ENCODE measurements at places on chromosomes 2 and 18.

DNA sequence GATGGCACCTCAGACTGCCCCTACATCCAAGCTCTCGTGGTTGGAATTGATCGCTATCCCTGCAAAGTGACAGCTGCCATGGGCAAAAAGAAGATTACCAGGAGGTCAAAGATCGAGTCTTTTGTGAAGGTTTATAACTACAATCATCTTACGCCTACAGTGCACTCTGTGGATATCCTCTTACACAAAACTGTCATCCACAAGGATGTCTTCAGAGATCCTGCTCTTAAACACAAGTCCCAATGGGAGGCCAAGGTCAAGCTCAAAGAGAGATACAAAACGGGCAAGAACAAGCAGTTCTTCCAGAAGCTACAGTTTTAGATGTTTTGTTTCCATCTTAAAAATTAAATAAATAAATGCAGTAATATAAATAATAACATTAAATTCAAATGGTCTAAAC is 45.4 kb downstream of the INO80D start:
- no peaks in the 10 kb centered on the region for H3K27me3 ChIP-seq
- H3K36me3 ChIP-seq, result 0 out of 2 replicates have a peak, but pooled peaks cover 12% of the 10 kb centered on the region
- no peak overlapping the region for H3K27ac ChIP-seq
- no peak overlapping the region for H3K4me3 ChIP-seq
- H3K4me1 ChIP-seq, result peaks cover 7% of the 10 kb centered on the region

GRCh38 chr2:69741575-69742321 is at the start of gene ANXA4:
Gene ANXA4 (plus strand): TSS chr2:69742134. CDS start chr2:69781566, 39,432 bp downstream.
- peak within 1 kb of the TSS; percentile 92 for H3K27ac ChIP-seq
- H3K27me3 ChIP-seq, result no peaks in the 10 kb centered on the region
- peak within 1 kb of the TSS; percentile 99 for H3K4me3 ChIP-seq
- H3K36me3 ChIP-seq, result no peaks in the 10 kb centered on the region

GRCh38 chr2:180520206-180520605 is 460.2 kb upstream of the UBE2E3 start:
- DNase-seq, result peak; percentile 28
- no peak overlapping the region for H3K27ac ChIP-seq
- no peak overlapping the region for H3K4me3 ChIP-seq
- H3K27me3 ChIP-seq, result no peaks in the 10 kb centered on the region

DNA sequence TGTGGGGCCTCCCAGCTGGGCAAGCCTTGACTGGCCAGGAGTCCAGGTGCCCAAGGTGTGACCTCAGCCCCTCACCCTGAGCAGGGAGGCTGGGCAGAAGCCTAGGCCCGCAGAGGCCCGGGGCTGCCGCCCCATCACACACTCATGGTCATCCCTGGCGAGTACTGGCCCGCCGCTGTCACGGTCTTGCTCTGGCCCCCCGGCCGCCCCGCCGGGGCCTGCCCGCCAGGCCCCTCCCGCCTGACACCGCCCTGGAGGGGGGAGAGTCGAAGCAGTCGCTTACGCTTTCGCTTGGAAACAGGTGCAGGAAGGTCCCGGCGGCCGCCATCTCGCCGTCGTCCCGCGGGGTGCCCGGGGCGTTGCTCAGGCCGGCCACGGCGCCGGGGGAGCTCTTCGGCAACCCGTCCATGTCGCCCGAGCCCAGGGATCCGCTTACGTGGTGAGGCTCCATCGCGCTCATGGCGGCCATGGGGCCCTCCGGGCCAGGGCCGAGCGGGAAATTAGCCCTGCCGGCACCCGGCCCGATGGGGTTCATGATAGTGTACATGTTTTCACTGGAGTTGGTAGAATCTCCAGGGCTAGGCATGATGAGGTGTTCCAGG is 26.6 kb upstream of the ANKRD62 start:
- no peaks in the 10 kb centered on the region for H3K4me1 ChIP-seq
- DNase-seq, result no peak
- H3K27me3 ChIP-seq, result no peaks in the 10 kb centered on the region
- no peak overlapping the region for H3K27ac ChIP-seq
- no peaks in the 10 kb centered on the region for H3K36me3 ChIP-seq

GRCh38 chr2:63642946-63643345 is 54.2 kb downstream of the MDH1 start:
- H3K4me3 ChIP-seq, result no peak overlapping the region
- no peaks in the 10 kb centered on the region for H3K4me1 ChIP-seq
- H3K27ac ChIP-seq, result no peak overlapping the region

GRCh38 chr18:51241226-51241625 is 43.7 kb upstream of the MEX3C start:
- H3K27ac ChIP-seq, result no peak overlapping the region
- no peaks in the 10 kb centered on the region for H3K27me3 ChIP-seq
- H3K4me1 ChIP-seq, result no peaks in the 10 kb centered on the region
- H3K36me3 ChIP-seq, result no peaks in the 10 kb centered on the region
- H3K4me3 ChIP-seq, result no peak overlapping the region
- no peak for DNase-seq

DNA sequence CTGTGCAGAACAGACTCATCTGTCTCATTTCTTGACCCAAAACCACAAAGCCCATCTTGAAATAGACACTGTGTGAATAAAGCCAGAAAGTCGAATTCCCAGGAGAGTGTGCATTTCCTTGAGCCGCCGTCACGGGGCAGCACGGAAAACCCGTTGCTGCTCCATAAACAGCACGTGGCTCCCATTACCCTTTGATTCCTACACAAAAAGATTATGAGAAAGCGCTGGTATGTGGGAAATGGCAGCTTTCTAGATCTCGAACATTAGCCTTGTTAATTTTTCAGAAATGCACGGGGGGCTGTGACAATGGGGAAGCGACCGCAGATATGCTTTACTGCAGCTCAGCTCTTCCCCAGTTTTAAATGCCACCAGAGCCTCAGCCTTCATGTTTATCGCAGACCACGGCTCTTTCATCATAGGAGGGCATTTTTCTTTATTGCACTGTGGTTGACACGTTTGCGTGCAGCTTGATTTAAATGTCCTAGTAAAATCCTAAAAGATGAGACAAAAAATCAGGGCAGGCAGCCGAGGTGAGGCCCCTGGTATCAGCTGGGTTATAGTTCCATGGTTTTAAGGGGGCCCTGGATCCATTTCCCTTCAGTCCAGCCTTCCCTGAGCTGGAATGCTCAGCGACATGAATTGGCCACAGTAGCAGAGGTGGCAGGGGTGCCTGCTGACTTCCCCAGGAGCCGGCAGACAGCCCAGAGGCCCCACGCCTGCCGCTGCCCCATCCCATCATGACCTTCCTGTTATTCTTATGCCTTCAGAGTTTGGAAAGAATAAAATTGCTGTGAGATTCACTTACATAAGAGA is 249.3 kb downstream of the NDUFA10 start:
- DNase-seq, result peak; percentile 60
- H3K27ac ChIP-seq, result no peak overlapping the region
- no peak overlapping the region for H3K4me3 ChIP-seq
- H3K4me1 ChIP-seq, result no peaks in the 10 kb centered on the region

- DNase-seq, result no peak
- no peaks in the 10 kb centered on the region for H3K27me3 ChIP-seq
- H3K4me3 ChIP-seq, result no peak overlapping the region
- H3K4me1 ChIP-seq, result no peaks in the 10 kb centered on the region
- H3K27ac ChIP-seq, result no peak overlapping the region
- H3K36me3 ChIP-seq, result no peaks in the 10 kb centered on the region
Observed at GRCh38 chr2:152782171-152782570, 63.8 kb downstream of the ARL6IP6 start.

- H3K4me1 ChIP-seq, result no peaks in the 10 kb centered on the region
- DNase-seq, result no peak
- H3K4me3 ChIP-seq, result no peak overlapping the region
- no peaks in the 10 kb centered on the region for H3K36me3 ChIP-seq
Observed at GRCh38 chr18:76504749-76505148, 9.7 kb upstream of the ZNF516 start.

GRCh38 chr2:106030287-106031268 is 163.5 kb downstream of the UXS1 start:
- H3K36me3 ChIP-seq, result no peaks in the 10 kb centered on the region
- H3K27me3 ChIP-seq, result peaks cover 1% of the 10 kb centered on the region
- H3K4me3 ChIP-seq, result no peak overlapping the region
- H3K27ac ChIP-seq, result no peak overlapping the region
- peak; percentile 56 for DNase-seq
- peaks cover 11% of the 10 kb centered on the region for H3K4me1 ChIP-seq

- peaks cover 18% of the 10 kb centered on the region for H3K4me1 ChIP-seq
- H3K27me3 ChIP-seq, result no peaks in the 10 kb centered on the region
- no peaks in the 10 kb centered on the region for H3K36me3 ChIP-seq
- DNase-seq, result peak; percentile 86
Observed at GRCh38 chr2:218607436-218608115, at the start of gene PLCD4. Gene PLCD4 (plus strand): TSS chr2:218607899. CDS start chr2:218615740, 7,841 bp downstream.

- H3K27ac ChIP-seq, result no peak overlapping the region
- no peak for DNase-seq
- H3K27me3 ChIP-seq, result no peaks in the 10 kb centered on the region
- H3K4me1 ChIP-seq, result no peaks in the 10 kb centered on the region
- no peak overlapping the region for H3K4me3 ChIP-seq
- H3K36me3 ChIP-seq, result no peaks in the 10 kb centered on the region
Observed at GRCh38 chr18:52190631-52191030, 149.4 kb upstream of the DCC start.

- H3K4me1 ChIP-seq, result no peaks in the 10 kb centered on the region
- H3K27ac ChIP-seq, result no peak overlapping the region
- 0 out of 2 replicates have a peak, but pooled peaks cover 5% of the 10 kb centered on the region for H3K27me3 ChIP-seq
- DNase-seq, result peak; percentile 74
- H3K36me3 ChIP-seq, result no peaks in the 10 kb centered on the region
Observed at GRCh38 chr2:31170071-31170698, 31.9 kb upstream of the GALNT14 start.

GRCh38 chr2:239368906-239369552 is 31.8 kb downstream of the HDAC4 start:
- H3K4me3 ChIP-seq, result no peak overlapping the region
- DNase-seq, result no peak
- H3K27me3 ChIP-seq, result no peaks in the 10 kb centered on the region
- no peaks in the 10 kb centered on the region for H3K4me1 ChIP-seq

- no peaks in the 10 kb centered on the region for H3K4me1 ChIP-seq
- H3K36me3 ChIP-seq, result no peaks in the 10 kb centered on the region
- peak; percentile 54 for DNase-seq
- H3K27me3 ChIP-seq, result no peaks in the 10 kb centered on the region
Observed at GRCh38 chr2:183248866-183249567, 124.8 kb downstream of the NUP35 start.

GRCh38 chr2:66235428-66235827 is 199.5 kb upstream of the MEIS1 start:
- H3K27me3 ChIP-seq, result peaks cover 8% of the 10 kb centered on the region
- H3K27ac ChIP-seq, result no peak overlapping the region
- H3K4me1 ChIP-seq, result no peaks in the 10 kb centered on the region

DNA sequence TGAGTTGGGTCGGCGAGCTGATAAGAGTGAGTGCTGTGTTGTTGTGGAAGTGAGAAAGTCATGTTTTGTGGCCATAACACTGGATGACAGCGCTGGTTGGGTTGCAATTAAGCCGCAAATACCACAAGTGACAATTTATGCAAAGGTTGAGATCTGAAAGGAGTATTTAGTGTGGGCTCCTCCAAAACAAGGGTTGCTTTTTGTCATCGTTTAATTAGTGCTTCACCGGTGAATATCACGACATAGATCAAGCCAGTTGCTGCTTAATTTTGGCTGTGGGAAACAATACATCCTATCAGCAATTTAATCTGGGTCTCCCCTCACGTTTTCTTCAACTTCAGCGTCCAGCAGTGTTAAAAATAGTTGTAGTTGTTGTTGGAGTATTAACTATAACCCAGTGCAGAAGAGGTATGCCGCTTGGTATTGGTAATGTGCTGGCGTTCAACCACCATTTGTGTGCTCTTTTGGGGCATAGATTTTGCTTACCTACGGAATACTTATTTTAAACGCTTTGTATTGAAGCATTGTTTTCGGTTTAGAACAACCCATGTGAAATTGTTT is 662 bp downstream of the ACVR2A start:
- peak overlapping the region; percentile 85 for H3K4me3 ChIP-seq
- no peaks in the 10 kb centered on the region for H3K27me3 ChIP-seq
- no peaks in the 10 kb centered on the region for H3K36me3 ChIP-seq
- peaks cover 25% of the 10 kb centered on the region for H3K4me1 ChIP-seq
